ENCODE measurements at places on chromosomes 3 and 15.
A peak's percentile ranks its signal among the peaks of the same experiment; 100 is the strongest.

DNA sequence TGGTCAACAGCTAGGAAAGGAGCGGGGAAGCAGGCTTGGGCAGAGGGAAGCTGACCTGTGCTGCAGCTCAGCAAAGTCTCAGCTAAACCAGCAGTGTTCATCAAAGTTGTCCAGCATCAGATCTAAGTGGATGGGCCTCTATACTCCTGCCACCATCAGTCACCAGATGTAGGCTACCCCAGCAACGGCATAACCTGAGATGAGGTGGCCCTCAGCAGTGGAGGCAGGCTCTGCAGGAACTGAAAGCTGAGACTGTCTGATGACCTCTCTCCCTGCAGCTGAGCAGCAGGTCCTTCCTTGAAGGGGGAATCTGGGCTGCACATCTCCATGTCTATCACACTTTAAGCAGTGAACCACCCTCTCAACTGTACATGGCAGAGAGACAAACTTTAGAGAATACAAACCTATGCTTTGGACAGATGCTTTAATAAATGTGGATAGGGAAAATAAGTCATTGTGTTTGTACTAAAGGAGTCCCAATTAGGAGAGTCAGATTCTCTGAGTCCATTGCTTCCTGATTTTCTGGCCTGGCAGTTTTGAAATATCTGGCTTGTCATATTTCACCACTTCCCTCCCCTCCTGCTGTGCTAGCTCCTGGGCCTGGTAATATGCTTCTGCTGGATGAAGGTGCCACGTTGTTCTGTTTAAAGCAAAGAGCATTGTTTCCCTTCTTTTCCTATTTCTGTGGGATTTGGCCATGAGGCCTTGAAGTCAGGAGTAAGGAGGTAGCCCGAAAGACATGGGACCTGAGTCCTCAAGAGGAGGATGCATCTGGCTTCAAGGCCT lies 11.1 kb upstream of the PSTPIP1 start:
- peak; percentile 89 for DNase-seq

GRCh38 chr3:134453631-134454030 lies 32.2 kb downstream of the ANAPC13 start:
- DNase-seq: no peak

- DNase-seq: no peak
Measured at GRCh38 chr15:86647810-86648440, 568.3 kb downstream of the AGBL1 start.

DNA sequence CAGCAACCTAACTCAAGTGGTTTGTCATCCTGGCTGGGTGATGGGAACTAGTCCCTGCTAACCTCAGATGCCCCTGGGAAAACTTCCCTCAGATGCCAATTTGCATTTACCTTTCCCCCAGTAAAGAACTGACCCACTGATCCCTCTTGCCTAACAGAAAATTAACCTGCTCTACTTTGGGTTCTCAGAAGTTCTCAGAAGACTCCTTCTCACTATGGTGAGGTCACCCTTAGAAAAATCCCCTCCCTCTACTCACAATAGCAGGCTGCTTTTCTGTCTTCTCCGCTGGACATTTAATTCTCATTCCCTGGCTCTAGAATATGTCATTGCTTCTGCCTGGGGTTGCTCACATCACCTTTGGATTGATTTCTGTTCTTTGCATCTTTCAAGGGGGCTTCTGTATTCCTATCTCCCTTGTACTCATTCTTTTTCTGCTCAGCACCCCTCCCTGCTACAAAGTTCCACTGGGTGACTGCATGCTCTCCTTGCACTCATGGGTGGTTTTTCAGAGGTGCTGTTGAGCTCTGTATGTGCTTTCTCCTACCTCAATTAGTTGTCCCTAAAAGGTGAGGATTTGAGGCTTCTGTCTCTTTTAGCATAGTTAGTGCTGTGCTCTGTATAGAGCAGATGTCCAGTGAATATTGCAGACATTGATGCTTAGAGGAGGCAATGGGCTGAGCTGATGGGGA lies 869 bp downstream of the PLA1A start:
- no peak for DNase-seq

DNA sequence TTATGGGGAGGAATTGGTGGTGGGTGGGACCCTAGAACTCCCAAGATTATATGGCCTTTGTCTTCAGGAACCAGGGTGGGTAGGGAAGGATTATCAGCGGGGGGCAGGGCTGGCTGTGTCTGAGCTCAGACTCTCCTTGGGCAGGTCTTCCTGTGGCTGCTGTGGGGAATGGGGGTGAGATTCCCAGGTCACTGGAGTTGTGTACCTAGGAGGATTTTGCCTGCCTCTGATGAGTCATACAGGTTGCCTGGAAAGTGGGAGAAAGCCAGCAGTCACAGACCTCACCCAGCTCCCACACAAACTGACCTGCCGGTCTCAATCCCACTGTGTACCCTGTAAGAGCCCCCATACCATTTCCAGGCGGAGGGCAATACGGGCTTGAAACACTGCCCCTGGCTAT lies 209.9 kb upstream of the CNTN3 start:
- no peak for DNase-seq

DNA sequence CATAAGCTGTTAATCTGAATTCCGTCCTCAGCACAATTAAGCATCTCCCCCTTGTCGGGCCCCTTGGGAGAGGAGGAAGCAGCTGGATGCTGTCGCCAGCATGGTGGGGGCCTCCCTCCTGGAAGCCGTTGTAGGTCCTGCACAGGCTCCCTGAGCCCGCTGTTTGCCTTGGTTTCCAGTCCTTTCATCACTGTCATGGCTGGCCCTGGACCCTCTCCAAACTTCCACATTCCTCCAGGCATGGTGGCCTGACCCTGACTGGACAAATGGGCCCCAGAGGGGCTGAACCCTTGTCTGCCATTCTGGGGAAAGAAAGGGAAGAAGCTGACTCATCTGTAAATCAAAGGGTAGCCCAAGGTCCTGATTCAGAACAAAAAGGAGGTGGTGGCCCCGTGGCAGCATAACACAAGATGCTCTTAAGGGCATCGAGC lies 300.5 kb upstream of the LRRFIP2 start:
- DNase-seq: no peak

DNA sequence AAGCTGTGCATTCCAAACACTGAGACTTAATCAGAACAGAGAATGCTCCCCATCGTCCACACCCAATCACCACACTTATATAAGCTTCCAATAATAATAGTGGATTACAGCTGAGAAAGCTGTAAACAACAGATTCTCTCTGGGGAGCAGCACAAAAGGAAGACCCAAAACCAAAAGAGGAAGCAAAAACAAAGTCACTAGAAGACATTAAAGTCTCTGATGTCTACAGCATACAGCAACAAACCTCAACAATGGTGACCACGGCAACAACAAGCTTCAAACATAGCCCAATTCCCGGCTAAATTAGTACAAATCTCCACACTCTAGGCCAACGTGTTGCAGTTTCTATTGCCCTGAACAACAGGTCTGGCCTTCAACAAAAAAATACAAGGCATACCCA lies 37.7 kb downstream of the ZDHHC23 start:
- DNase-seq: no peak

- DNase-seq: no peak
Measured at GRCh38 chr3:192751148-192751547, 23.8 kb upstream of the FGF12 start.

- no peak for DNase-seq
Measured at GRCh38 chr3:31890742-31891469, 90.2 kb downstream of the OSBPL10 start.

- DNase-seq: no peak
Measured at GRCh38 chr3:160477750-160478149, 28.2 kb upstream of the TRIM59 start.

DNA sequence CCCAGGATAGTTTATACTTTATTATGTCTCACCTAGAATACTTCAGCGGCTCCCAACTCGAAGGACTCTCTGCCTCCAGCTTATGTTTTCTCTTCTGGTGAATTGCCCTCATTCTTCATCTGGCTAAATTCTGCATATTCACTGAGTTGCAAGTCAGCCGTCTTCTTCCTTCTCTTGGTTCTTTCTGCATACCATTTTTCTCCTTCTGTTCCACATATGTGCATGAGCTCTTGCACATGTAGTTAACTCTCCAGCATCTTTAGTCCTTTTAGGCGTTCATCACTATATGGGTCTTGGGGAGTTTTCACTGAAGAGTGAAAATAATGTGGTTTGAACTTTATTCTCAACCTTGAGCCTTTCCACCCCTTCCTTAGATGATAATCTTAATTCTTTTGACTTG lies 70.1 kb downstream of the AP4E1 start:
- no peak for DNase-seq

GRCh38 chr3:171398343-171398742 lies 61.9 kb downstream of the TNIK start:
- no peak for DNase-seq

GRCh38 chr15:30794388-30794787 lies 109.3 kb upstream of the FAN1 start:
- DNase-seq: no peak

- no peak for DNase-seq
Measured at GRCh38 chr15:63332367-63333124, 49.1 kb downstream of the CA12 start.

DNA sequence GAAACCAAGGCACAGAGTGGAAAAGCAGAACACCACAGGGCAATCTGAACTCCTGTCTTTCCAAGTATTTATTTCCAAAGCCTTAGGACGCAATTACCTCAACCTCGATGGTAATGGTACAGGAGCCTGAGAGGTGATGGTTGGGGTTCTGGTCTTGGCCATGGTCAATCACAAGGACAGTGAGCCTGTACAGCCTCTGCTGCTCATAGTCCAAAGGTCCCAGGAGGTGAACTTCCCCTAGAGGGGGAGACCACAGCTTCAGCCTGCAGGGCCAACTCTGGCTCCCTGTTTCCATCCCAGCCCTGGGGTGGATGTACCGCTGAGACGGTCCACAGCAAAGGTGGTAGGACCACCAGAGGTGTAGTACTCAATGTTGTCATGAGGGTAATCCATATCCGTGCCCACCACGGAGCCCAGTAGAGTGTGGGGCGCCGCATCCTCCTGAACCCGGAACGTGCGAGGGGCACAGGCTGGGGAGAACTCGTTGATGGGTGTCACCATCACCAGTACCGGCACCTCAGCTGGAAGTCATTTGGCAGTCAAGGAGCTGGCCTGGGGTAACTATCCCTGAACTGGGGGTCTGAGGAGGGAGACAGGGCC lies 6.1 kb downstream of the CDHR4 start:
- no peak for DNase-seq

- DNase-seq: no peak
Measured at GRCh38 chr3:185976100-185976499, 38.3 kb upstream of the TRA2B start.

- peak; percentile 14 for DNase-seq
Measured at GRCh38 chr3:89314454-89315098, 207.2 kb downstream of the EPHA3 start.

GRCh38 chr3:125585595-125586223 lies 9.6 kb downstream of the OSBPL11 start:
- peak; percentile 56 for DNase-seq

DNA sequence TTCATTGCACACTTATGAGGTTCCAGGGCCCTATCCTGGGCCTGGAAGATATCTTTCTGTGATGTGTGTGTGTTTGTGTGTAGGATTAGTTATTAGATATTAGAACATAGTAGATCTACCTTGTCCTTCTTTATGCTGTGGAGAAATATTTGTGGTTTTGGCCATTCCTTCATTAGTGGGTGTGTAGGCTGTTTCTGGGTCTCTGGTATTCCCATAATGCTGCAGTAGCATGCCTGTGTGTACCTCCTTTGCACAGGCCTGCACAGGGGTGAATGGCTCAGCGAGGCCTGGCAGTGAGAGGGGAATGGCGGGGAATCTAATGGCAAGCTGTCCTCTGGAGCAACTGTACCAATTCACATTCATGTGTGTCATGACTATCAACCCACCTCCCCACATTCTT lies 125.8 kb upstream of the MRPS22 start:
- no peak for DNase-seq

DNA sequence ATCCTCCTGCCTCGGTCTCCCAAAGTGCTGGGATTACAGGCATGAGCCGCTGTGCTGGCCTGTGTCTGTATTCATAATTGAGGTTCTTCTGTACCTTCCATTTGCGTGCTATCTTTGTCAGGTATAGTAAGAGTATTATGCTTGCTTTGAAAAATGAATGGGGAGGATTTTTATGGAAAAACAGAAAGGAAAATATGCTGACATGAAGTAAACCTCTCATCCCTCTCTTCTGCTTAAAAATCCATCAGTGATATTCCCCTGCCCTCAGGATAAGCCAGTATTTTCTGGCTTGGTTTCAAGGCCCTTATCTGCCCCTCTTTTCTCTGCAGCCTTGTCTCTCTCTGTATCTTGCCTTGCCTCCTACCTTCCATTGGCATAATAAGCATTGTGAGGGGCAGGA lies 80.7 kb downstream of the NR1D2 start:
- no peak for DNase-seq

DNA sequence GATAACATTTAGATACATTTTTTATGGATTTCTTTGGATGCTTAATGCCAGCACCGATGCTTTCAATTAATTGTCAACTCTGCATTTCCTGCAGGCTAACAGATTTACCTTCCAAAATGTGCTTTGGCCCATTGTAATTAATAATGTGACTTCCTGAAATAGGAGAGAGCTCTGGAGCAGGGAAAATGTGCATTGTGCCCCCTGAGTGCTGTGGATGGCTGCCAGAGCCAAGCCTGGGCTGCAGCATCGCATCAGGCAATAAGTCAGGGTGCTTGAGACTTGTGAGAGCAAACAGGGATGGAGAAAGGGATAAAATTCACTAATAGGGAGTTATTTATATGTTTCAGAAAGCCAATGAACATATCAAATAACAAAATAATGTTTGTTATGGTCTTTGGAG lies 133.8 kb downstream of the MOBP start:
- no peak for DNase-seq

GRCh38 chr3:121072133-121072532 lies 164.1 kb downstream of the STXBP5L start:
- no peak for DNase-seq

GRCh38 chr3:180378496-180378895 lies 223.5 kb upstream of the TTC14 start:
- no peak for DNase-seq

- DNase-seq: no peak
Measured at GRCh38 chr15:96245252-96245651, 85.2 kb upstream of the NR2F2 start.

- no peak for DNase-seq
Measured at GRCh38 chr3:147669077-147669476, 259.9 kb downstream of the ZIC1 start.

GRCh38 chr15:42056934-42057798 lies 36.3 kb upstream of the PLA2G4E start:
- DNase-seq: peak; percentile 38

GRCh38 chr15:69795601-69796000 lies 302.1 kb downstream of the TLE3 start:
- no peak for DNase-seq

- DNase-seq: peak; percentile 76
Measured at GRCh38 chr3:51982352-51982837, 940 bp upstream of the ACY1 start.

- DNase-seq: no peak
Measured at GRCh38 chr3:106323586-106323985, 454.8 kb upstream of the CBLB start.

GRCh38 chr15:80507638-80508316 lies 103.6 kb downstream of the ARNT2 start:
- DNase-seq: no peak

GRCh38 chr3:109563149-109563548 lies 225.8 kb upstream of the DPPA4 start:
- DNase-seq: no peak
